ENCODE measurements at places on chromosomes 1 and 21.

- DNase-seq: no peak
Measured at GRCh38 chr21:34018185-34018584, 55.2 kb upstream of the MRPS6 start.

DNA sequence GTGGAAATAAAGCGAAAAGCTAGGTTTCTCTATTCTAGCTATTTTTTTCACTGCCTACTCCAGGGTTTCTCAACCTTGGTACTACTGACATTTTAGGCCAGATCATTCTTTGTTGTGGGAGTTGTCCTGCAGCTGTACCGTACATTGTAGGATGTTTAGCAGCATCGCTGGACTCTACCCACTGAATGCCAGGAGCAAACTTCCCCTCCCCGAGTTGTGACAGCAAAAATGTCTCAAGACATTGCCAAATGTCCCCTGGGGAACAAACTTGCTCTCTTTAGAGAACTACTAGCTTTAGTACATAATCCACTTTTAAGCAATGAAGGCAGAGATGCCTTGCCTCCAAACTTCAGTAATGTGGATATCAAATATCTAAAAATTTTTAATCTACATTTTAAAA is 122.8 kb downstream of the PLPPR5 start:
- no peak for DNase-seq

DNA sequence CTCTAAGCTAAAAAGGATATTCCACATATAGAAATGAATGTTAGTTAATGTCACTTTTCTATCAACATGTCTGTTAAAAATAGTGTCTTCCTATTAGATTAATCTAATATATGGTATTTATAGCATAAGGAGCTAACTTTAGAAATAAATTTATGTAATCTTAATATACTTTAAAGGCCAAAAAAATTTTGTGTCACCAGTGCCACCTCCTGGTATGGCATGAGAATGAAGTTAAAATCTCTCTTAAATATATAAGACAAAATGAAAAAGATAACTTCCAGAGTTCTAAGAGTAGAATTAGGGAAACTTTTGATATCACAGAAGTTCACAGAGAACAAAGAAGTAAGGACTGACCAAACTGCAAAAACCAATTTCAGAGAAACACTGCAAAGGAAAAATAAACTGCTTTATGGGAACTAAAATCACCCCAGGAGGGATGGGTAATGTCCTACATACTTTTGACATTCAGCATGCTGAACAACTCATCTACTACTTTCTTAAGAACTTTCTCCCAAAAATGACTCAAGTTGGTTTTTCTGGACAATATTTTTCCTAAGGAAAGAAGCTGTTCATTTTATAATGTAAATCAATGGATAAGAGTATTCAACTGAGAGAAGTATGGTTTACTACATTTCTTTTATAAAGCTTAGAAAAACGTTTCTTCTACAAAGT is 82.8 kb downstream of the TRIM33 start:
- DNase-seq: no peak

GRCh38 chr1:227938276-227938675 is 9.5 kb downstream of the WNT9A start:
- no peak for DNase-seq

- no peak for DNase-seq
Measured at GRCh38 chr1:248695451-248696132, 7.0 kb downstream of the OR14I1 start.

DNA sequence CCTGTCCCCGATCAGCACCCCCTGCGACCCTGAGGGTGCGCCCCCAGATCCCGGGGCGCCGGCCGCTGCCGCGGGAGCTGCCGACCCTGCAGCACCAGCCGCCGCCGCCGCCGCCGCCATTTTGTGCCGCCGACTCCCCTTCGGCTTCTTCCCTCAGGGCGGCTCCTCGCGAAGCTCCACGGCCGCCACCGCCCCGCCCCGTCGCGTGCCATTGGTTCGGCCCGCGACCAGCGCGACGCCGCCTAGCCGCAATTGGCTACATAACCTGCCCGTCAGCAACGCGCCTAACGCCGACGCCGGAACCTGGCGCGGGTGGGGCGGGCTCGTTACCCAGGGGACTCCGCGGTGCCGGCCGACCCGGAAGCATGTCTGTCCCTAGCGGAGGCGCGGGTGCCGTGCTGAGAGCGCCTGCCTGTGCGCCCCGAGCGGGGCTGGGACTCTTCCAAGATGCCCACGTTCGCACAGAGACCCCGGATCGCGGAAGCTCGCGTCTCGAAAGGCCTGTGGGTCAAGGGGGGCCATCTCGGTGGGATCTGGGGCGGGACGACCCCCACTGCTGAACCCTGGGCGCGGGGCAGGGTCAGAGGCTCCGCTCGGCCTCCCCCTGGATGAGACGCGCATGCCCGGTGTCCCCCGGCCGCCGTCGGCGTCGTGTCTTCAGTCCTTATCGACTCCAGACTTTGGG is at the start of gene CCNL2:
Gene CCNL2 (minus strand): TSS at position 149 of the 685 bp plus-strand sequence. CDS start 29 bp downstream, at position 120.
- DNase-seq: peak; percentile 80

- DNase-seq: no peak
Measured at GRCh38 chr1:24714859-24715520, 30.3 kb upstream of the CLIC4 start.

Measured in NCI-H748 treated with DMSO at 0.1 percent for 48 hours (cell line).